ENCODE measurements at places on chromosomes 11 and 22. TPM values are rescaled to one million over a fixed set of nuclear protein-coding genes. Genes with fewer than 3 reads are reported as not detected.

CLDN5 gene
- not detected for total RNA-seq

TEX12 gene
- total RNA-seq: 2.2 TPM

KDELR3 gene
- total RNA-seq: 197 TPM

YPEL1 gene
- 0.22 TPM for total RNA-seq

CALCA gene
- total RNA-seq: 1.3 TPM
